ENCODE measurements at places on chromosomes 2 and 18. TPM values are rescaled to one million over a fixed set of nuclear protein-coding genes. Genes with fewer than 3 reads are reported as not detected.

GRP gene
- not detected for total RNA-seq

GRCh38 chr2:128644156-128644555, 325.5 kb upstream of the HS6ST1 start:
- no peak for DNase-seq

DYSF gene
- total RNA-seq, result 4.3 TPM

DNA sequence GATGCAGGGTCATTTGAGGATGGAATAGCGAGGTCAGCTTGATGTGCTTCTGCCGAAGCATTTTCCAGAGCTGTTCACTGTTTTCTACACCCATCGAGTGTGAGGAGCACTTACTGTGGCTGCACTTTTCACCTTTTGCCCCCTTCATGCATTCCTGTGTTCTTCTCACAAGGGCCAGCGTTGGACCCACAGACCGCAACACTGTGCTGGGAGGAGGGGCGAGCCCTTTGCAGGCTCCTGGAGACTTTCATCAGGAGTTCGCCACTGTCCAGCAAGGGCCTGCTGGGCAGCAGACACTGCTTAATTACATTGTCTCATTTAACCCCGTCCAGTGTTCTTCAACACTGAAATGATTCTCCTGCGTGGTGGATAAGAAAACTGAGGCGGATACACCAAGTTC, 29.9 kb downstream of the CYP26B1 start:
- DNase-seq, result no peak

DNA sequence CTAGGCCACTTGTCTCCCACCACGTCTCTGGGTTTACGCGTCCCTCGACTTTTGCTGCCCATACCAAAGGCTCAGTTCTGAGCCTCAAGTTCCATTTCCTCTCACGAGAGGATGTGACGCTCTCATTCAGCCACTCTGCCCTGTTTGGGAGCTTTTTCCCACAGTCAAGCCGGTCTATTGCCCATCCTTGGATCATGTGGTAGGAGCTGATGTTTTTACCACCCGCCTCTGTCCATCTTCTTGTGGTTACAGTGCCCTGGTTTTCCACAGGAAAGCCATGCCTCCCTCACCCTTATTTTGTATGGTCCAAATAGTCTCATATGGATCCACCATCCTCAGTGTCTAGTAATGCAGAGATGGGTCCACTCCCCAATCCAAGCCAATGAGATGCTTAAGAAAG, 20.4 kb downstream of the FBXO36 start:
- no peak for DNase-seq

TGFA gene
- 0.06 TPM for total RNA-seq

DNA sequence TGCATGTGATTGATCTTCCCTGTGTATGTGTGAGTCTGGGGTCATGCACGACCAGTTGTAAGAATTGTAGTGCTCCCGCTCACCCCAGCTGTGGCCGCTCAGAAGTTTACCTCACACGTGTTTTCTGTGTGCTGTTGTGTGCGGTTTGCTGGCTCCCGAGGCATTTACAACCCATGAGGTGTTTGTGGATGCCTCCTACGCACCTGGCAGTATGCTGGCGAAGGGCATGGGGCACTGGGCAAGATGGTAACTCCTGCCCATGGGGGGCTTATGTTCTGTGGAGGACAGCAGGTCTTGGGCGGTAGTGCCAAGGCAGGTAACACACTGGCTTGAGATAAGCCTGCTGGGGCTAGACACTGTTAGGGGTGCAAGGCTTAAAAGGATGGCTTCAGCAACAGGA, 102.6 kb upstream of the HS6ST1 start:
- no peak for DNase-seq

GRCh38 chr2:27756544-27757498, 14.7 kb upstream of the MRPL33 start:
- no peak for DNase-seq

BOLL gene
- total RNA-seq, result not detected

DNA sequence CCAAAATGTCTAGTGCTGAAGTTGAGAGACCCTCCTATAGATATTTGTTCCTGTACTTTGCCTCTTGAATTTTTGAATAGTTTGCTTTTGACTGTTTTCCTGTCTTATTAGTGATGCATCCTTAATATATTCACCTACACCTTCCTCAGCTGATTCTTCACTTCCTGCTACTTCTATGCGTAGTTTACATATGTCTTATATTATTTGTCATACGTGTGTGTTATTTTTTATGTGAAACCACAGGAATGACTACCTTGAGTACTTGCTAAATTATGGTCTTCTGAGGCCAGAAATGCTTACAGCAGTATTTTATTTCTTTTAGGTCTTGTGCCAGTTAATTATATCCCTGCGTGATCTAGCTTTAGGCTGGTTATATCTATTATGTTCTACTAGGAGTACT, 9.9 kb downstream of the UBE2E3 start:
- DNase-seq, result no peak

DNA sequence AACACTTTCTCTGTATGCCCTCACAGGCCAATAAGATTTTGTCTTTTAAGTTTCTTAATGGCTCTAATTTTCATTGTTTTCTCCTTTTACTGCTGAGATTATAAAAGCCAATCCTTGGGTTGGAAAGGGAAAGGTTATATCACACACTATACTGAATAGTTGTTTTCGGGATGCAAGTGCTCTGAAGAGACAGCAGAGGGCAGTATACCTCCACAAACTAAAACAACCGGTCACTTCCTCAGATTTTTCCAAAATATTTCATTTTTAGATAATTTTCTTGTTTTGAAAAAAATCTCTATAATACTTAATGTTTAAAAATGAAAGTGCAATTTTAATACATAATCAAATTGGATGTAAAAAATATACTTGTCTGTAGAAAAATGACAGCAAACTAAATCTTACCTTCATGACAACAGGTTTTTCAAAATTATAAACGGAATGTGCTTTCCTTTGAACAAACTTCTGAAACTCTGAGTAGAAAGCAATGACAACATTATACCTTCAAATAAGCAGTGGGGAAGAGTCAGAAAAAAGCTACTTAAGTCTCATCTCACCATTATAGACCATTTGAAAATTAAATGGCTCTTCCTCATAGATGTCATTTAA, 82.7 kb downstream of the ORC4 start:
- DNase-seq, result no peak

GRCh38 chr2:231370749-231371429, 24.6 kb upstream of the B3GNT7 start:
- DNase-seq, result no peak

IGFBP2 gene
- 39.1 TPM for total RNA-seq

- DNase-seq, result no peak
Observed at GRCh38 chr2:29765721-29766120, 155.7 kb downstream of the ALK start.

- no peak for DNase-seq
Observed at GRCh38 chr18:50839996-50840395, 20.2 kb upstream of the MRO start.

- no peak for DNase-seq
Observed at GRCh38 chr18:48979944-48980890, 29.5 kb upstream of the SMAD7 start.

DNA sequence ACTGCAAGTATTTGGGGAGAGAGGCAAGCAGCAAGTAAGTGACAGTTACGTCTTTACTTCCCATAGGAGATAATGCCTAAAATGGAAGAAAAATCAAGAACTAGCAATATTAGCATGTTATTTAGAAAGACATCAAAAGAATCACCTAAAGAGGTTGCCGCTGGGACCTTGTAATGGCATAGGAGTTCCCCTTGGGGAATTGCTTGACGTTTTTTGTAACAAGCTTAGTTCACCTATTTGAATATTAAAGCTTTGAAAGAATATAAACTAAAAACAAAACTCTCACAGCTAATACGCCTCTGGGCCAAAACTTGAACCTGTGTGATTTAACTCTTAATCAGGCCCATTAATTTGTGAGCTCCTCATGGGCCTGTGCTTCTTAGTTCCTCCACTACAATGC, 89.0 kb downstream of the AAK1 start:
- no peak for DNase-seq

- DNase-seq, result peak; percentile 54
Observed at GRCh38 chr18:76620321-76621170, 125.5 kb upstream of the ZNF516 start.

DNA sequence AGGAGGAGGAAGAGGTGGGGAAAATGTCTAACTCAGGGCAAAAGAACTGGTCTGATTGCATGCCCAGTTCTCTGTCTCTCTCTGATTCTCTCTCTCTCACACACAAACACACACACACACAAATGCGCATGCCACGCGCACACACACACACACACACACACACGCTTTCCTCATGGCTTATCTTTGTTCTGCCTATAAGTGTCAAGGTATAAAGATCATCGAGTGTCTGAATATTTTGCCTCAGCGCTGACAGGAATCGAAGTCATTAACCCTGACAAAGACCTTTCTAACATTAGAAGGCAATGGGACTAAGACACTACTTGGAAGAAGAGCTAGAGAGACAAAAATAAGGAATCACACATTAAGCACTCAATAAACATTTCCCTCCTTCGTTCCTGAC, 497.1 kb upstream of the KLHL29 start:
- DNase-seq, result no peak

RTP5 gene
- total RNA-seq, result not detected

VWC2L gene
- total RNA-seq, result not detected

DNA sequence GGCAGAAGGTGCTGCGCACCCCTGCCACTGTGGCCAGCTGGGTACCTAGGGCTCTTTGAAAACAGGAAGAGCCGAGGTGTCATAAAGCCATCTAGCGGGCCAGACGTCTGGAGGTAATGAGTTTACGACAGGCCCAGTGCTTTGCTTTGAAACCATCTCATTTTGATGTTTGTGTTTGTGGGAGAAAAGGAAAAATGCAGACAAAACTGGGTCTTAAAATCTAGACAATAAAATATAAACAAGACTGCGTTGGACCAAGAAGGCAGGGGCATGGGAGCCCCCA, 3.2 kb downstream of the HOXD9 start:
- DNase-seq, result no peak

FSHR gene
- total RNA-seq, result not detected

RBMS1 gene
- total RNA-seq, result 39.9 TPM

Measured in activated naive CD8-positive, alpha-beta T cell treated with anti-CD3 and anti-CD28 coated beads for 36 hours (primary cell).